HuH-7.5 (cell line): ENCODE measurements at places on chromosomes 6 and 20.

DNA sequence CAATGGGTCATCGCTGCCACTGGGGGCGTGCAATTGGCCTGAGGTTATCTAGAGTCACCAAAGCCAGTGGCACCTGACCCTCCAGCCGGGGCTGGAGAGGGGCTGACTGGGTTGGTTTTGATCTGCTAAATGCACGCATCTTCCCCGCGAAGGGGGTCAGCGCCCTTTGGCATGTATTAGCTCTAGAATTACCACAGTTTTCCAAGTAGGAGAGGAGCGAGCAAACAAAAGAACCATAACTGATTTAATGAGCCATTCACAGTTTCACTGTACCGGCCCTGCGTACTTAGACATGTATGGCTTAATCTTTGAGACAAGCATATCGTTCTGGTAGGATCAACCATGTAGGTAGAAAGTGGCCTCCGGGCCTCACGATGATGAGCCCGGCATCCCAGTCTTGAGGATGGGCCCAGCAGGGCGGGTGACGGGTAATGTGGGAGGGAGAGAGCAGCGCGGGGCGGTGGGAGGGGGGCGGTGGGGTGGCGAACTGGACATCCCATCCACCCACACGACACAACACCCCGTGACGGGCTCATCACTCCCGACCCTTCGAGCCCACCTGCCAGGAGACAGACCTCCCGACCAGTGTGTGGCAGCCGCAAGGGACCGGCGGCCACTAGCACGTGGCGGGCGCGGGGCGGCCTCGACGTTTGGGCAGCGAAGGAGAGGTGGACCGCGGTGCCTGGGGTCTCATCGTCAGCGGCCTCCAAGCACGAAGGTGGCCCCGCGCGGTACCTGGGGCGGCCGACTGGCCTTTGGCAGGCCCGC is 1957.5 kb upstream of the DEFB115 start:
- no peak for DNase-seq

DNA sequence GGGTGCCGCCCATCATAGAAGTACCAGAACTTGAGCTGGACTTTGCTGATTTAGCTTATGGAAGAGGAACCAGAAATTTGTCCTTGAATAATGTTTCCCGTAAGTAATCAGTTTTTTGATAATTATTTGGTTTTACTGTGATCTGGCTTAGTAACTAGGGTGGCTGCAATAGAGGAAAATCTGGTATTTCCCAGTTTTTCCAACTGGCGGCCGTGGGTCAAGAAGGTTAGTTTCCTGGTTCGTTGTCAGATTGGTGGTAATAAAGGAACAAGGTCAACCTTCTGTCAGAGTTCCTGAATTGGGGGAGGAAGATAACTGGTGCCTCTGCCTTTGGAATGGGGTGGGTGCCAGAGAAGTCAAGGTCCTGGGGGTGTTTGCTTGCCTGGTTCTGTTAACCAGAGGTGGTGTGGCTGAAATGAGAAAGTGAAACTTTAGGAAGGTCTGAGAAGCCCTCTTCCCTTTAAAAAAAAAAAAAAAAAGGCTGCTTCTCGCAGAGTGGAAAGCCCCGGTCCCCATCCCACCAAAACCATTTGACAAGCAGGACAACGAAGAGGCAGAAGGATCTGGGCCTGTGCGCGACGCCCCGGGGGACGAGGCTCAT is at the start of gene CALHM6:
Gene CALHM6 (plus strand): TSS at position 45 of the 601 bp plus-strand sequence. CDS start 555 bp downstream, at position 600.
- DNase-seq: no peak

GRCh38 chr6:10554826-10555225 is 33.7 kb downstream of the GCNT2 start:
- DNase-seq: no peak

DNA sequence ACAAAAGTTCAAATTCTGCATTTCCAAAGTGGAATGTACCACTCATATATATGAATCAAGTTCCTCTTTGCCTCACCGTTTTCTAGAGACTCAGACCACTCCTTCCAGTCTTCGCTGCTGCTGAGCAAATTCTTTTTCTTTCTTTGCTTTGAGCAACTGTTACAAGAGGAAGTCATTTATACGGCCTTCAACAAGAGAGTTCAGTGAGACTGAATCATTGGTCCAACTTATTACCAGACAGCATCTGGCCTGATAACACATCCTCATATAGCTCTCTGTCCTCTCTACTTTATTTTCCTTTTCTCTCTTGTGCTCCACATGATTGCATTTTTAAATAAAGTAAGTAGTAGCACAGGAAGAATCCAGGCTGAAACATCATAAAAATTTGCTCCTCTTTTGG is 652.7 kb downstream of the PHF3 start:
- DNase-seq: no peak

DNA sequence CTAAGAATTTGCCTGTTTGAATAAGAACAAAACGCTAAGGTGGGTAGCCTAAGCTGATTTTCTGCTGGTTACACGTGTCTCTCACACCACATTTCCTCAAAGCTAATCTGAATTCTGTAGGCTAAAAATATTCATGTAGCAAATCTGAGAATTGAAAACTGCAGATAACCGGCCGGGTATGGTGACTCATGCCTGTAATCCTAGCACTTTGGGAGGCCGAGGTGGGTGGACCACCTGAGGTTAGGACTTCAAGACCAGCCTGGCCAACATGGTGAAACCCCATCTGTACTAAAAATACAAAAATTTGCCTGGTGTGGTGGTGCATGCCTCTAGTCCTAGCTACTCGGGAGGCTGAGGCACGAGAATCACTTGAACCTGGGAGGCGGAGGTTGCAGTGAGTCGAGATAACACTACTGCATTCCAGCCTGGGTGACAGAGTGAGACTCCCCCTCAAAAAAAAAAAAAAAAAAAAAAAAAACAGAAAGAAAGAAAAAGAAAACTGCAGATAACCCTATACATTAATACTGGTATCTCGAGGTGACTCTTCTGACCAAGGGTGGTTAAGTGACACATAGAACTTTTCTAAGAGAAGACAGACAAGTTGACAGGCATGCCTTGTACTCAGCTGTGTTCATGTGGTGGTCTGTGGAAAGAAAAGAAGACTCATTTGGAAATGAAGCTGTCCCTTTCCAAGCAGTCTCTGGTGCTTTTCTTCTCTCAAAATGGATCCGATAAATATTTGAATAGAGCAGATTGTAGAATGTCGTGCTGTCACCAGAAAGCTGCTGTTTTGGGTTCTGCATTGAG is 24.7 kb upstream of the ASXL1 start:
- no peak for DNase-seq

- DNase-seq: no peak
Measured at GRCh38 chr6:72669324-72669723, 47.5 kb downstream of the KCNQ5 start.

DNA sequence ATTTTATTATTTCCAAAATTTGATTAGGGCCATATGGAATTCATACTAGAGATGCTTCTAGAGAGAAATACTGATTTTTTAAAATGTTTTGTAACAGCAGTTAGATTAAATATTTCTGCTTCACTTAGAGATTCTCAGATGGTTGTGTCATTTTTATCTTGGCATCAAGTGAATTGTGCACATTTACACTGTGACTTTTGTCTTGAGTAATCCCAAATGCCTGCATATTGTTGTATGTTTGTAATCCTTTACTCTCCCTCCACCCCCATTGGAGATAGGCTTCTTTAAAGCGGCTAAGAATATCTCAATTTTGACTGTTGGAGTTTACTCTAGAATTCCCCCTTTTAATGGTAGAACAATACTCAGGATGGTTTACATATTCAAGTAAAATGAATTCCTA is 19.0 kb downstream of the STX16 start:
- DNase-seq: no peak

DNA sequence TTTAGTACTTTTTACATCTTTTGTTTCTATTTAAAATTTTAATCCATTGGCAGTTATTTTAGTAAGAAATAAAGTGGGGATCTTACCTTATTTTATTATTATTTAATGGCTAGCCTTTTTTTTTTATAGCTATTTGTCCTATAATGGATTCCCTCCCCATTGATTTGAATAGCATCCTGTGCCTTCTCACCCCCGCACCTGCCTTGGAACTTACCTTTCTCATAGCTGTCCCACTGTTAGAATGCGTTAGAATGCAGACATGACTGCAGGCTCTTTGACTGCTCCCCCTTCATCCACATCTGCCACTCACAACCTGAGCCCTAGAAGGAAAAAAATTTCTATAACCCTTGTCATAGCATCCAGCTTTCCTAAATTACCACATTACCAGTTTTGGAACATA is 9.1 kb downstream of the PKIB start:
- DNase-seq: no peak

- DNase-seq: no peak
Measured at GRCh38 chr6:86331919-86332318, 605.4 kb upstream of the HTR1E start.

DNA sequence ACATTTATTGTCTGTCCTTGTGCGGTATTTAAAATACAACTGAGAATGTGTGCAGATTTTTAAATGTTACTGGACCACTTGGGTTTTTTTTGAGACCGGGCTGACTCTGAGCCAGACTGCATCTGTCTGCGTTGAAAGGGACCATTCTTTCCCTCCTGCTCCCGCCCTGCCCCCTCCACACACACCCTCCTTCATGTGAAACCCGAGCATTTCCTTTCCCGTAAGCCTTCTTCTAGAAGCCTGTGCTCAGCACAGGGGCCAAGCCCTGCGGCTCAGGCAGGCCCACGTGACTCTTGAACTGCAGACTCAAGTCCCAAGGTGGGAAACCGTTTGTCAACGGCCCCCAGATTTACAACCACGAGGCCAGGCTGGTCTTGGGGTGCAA is 82.7 kb upstream of the FOXC1 start:
- DNase-seq: no peak

GRCh38 chr20:20562507-20562906 is 149.9 kb downstream of the RALGAPA2 start:
- DNase-seq: no peak

DNA sequence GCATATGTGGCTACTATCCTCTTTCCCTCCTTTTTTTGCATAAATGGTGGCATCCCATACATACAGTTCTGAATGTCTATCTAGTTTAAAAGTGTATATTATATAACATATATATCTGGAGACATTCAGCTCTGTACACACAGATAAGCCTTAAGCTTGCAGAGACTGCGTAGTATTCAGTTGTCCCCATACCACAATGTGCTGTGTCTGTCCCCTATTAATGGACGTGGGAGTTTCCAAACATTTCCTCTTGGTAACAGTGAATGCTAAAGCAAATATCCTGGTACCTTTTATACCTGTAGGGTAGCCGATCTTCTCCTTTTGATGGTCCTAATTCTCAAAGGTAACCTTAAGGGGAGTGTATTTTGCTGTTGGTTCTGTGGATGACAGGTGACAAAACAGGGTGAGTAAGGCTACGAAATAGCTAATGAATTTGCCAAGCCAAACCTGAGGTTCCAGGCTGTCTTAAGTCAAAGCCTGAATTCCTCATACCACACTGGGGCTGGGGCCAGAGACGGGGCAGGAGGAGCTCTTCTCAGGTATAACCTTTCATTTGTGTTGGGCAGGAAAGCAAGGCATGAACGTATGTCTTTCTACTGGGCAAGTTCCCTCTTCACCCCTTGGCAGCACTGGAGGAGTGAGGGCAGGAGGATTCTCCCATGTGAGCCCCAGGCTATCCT is 7.8 kb upstream of the C2 start:
- DNase-seq: no peak

DNA sequence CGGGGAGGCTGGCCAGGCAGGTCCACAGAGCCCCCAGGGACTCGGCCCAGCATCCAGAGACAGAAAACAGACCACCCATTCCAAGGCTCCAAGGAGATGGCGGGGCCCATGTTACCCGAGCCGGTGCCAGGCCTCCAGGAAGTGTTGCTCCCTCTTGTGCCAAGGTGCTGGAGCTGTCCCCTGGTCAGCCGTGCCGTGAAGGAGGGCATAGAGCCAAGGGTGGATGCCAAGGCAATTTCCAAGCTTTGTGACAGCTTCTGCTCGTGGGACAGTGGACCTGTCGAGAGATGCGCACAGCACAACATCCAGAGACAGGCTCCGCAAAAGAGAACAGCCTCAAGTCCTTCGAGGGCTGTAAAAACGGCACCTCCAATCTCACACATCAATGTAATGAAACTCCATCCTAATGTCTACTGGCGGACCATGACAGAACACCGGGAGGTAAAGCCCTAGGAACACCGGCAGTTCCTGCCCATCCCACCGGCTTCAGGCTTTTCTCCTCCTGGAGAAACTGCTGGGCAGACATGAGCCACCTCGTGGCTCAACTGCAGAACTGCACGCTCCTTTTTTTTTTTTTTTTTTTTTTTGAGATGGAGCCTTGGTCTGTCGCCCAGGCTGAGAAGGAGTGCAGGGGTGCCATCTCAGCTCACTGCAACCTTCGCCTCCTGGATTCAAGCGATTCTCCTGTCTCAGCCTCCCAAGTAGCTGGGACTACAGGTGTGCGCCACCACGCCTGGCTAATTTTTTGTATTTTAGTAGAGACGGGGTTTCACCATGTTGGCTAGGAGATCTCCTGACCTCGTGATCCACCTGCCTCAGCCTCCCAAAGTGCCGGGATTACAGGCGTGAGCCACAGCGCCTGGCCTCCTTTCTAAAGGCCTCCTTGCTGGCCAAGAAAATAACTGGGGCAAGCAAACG is 30.9 kb upstream of the AVP start:
- DNase-seq: peak; percentile 97

- DNase-seq: no peak
Measured at GRCh38 chr6:7762760-7763159, 36.9 kb downstream of the BMP6 start.

- no peak for DNase-seq
Measured at GRCh38 chr20:884983-885952, 30.9 kb downstream of the ANGPT4 start.

DNA sequence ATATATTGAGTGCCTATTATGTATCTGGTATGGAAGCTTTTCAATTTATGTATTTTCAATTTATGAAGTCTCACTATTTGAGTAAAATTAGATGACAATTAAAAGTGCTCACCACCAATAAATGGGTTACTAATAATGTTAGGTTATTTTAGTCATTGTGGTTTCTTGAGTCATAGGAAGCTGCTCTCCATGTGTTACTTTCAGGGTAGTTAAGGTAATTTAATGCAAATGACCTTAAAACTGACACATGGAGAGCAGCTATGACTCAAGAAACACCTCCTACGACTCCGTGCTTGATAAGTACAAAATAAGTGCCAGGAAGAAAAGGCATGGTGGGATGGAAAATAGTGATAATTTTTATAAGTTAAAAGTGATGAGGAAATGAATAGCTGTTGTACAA is 16.5 kb upstream of the TINAG start:
- no peak for DNase-seq
